ENCODE measurements at places on chromosomes 7 and 10.

DNA sequence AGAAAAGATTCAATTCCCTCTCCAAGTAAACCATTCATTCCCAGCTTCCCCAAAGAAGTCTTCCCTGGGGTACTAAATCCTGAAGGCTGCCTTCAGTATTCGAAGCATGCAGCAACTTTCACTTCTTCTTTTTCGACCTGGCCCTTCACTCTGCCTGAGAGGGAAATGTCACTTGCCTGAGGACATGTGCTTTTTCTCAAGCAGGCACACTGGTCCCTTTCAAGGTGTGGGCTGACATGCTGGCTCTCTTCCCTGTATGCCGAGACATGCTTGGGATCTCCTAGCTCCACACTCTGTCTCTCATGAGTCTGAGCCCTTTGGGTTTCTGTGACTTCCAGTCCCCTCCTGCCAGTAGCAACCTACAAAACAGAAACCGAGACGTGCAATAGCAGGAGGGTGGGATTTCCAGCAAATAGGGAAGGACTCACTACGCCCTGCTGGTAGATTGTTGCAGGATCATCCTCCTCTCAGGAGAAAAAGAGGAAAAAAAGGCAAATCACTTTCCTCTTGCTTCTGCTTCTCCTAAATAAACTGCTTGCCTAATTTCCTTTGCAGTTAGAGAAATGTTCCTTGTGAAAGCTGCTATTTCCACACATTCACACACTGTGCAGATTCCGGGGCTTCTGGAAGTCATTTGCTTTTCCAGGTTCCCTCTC is 33.5 kb downstream of the FIGNL1 start:
- DNase-seq: no peak

GRCh38 chr10:11721806-11722205 is 20.4 kb upstream of the ECHDC3 start:
- no peak for DNase-seq

DNA sequence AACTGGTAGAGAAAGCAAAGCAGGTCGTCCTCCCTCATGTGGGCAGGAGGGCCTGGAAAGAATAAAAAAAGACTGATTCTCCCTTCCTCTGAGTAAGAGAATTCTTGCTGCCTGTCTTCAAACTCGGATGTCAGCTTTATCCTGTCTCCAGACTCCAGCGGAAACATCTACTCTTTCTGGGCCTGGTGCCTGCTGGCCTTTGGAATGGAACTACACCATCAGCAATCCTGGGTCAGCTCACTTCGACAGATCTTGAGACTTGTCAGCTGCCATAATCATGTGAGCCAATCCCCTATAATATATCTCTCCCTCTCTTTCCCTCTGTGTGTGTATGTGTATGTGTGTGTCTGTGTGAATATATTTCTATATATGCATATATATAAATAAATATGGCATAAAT is 411.0 kb upstream of the DPP6 start:
- DNase-seq: no peak

DNA sequence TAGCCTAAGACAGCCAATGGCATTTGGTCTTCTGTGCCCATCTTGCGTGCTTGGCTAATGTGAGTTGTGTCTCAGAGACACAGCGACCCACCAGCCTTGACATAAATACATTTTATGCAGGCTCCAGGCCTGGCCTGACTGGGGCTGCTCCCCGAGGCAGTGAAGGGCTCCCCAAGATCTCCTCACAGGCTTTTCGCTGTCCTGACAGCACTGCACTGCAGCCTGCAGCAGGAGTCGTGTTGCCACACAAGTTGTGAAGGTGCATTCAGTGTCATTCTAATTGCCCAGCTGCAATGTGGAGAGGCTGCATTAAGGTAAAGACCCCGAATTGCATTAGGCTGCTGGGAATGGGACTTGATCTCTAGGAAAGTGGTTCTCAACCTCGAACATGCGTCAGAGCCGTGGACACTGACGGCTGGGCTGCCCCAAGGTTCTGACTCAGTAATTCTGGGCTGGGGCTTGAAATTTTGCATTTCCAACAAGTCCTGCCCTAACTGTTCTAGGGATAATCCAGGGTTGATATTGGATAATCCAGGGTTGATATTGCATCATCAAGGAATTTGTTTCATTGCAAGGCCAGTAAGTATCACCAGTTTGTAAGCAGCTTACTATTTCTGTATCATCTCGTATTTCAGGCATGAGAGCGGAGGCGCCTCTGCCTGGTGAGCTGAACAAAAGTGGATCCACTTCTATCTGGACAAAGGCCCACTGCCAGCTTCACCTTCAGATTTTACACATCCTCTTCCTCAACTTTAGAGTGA is 108.7 kb upstream of the INSIG1 start:
- no peak for DNase-seq

- DNase-seq: no peak
Measured at GRCh38 chr10:83248106-83248631, 891.1 kb upstream of the GHITM start.

DNA sequence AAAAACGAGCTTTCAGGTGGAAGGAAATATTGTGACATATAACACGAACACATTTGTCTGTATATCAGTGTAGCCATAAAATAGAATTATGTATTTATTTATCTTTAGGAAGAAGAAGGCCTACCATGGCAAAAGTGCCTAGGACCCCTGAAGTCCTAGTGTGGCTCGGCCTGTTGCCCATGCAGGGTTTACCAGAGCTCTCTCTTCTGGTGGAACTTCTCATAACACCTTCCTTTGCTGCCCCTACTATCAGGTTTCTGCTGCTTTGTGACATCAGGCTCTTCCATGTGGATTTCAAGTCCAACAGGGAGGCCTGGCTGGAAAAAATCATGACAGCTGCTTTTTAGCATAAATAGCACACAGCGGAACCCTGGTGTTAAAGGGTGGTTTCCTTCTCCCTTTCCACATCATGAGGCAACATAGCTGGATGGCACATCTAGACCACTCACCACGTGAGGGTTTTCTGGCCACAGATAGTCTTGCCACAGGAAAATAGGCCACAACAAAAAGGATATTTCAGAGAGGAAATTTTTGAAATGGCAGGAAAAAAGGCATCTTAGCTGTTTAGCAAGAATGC is 44.8 kb upstream of the ADO start:
- no peak for DNase-seq

DNA sequence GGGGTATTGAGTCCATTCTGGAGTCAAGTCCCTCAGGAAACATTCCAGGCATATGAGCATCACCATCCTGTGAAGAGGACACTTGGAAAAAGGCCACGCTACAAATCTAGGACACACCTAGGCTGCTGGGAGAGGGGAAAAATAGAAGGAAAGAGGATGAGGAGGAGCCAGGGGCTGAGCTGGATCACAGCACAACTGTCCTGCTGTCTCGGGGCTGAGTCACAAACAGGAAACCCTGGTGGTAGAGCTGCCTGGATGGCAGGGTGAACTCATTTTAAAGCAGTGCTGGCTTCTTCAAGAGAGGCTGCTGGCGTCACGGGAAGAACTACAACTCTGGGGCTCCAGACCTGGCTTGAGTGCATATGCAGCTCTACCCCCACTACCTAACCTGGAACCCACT is 151.5 kb downstream of the RNF216 start:
- DNase-seq: no peak

GRCh38 chr10:76935941-76936613 is 701.5 kb downstream of the KCNMA1 start:
- DNase-seq: no peak

DNA sequence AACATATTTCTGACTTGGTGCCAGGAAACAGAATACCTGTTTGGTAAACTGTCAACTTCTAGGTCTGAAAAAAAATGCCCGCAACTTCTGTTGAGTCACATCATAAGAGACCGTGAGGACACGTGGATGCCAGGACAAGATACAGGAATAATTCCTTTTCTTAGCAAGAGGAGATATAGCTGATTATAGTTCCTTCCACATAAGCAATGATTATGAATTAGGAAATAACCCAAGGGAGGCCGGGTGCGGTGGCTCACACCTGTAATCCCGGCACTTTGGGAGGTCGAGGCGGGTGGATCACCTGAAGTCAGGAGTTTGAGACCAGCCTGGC is 75.2 kb downstream of the CDC123 start:
- no peak for DNase-seq

- no peak for DNase-seq
Measured at GRCh38 chr7:154415709-154416399, 363.7 kb downstream of the DPP6 start.

GRCh38 chr7:103762877-103763276 is 226.6 kb downstream of the RELN start:
- DNase-seq: no peak

- no peak for DNase-seq
Measured at GRCh38 chr10:24968349-24968748, 15.9 kb upstream of the PRTFDC1 start.

DNA sequence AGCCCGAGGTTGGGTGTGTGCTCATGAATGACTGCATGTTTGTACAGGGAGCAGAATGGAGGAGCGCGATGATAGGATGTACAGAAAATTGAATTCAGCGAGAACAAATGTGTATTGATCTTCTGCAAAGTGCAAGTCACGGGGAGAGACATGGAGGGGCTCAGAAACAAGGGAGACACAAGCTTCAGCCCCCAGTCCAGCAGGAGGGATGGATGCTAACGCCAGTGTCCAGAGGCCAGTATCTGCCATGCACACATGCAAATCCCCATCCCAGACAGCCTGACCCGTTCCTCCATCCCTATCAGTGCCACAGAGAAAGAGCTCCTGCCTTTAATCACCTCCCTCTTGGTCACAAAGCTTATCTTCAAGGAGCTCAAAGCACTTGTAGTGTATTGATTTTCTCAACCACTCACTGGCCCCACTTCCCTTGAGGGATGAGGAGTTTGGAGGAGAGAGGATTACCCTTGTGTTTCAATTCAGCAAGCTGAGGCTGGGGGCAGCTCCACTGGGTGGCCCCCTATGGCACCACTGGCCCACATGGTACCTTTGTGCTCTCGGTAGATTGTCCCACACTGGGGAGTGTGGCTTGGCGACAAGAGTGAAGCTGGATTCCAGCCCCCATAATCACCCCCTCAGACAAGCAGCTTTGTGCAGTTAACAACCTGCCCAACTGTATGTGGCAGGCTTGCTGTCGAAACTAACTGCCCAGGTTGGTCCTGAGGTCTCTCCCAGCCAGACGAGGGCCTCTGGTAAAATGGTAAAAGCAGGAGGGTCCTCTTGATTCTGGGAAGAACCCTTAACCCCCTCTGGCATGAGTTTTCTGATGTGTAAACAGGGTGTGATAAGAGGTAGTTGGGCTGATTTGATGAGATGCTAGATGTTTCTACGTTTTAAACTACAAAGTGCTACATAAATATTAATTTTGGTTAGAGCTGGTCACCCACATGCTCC is 151.6 kb upstream of the UNC5B start:
- no peak for DNase-seq

DNA sequence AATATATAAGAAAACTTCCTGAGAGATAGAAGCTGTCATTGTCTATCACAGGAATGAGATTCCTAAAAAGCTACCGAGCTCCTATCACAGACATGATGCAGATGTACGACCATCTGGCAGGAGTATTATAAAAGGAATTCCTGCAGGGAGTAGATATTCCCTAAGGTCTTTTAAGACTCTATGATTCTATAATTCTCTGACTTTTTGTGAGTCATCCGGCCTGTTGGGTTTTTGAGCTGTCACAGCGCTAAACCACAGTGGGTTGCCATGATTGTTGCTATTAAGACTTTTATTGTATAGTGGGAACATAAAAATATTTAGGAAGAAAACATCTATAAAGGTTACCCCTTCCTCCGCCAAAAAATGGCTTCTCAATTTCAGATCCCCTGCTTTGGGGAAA is 223.4 kb downstream of the BMPER start:
- no peak for DNase-seq

GRCh38 chr7:105267244-105267643 is 121.5 kb downstream of the SRPK2 start:
- no peak for DNase-seq

- no peak for DNase-seq
Measured at GRCh38 chr7:81327468-81328266, 408.8 kb upstream of the SEMA3C start.

- no peak for DNase-seq
Measured at GRCh38 chr7:151752037-151752436, 124.9 kb downstream of the PRKAG2 start.
